AG08395 (cell line): ENCODE measurements at places on chromosomes 13 and 19.

DNA sequence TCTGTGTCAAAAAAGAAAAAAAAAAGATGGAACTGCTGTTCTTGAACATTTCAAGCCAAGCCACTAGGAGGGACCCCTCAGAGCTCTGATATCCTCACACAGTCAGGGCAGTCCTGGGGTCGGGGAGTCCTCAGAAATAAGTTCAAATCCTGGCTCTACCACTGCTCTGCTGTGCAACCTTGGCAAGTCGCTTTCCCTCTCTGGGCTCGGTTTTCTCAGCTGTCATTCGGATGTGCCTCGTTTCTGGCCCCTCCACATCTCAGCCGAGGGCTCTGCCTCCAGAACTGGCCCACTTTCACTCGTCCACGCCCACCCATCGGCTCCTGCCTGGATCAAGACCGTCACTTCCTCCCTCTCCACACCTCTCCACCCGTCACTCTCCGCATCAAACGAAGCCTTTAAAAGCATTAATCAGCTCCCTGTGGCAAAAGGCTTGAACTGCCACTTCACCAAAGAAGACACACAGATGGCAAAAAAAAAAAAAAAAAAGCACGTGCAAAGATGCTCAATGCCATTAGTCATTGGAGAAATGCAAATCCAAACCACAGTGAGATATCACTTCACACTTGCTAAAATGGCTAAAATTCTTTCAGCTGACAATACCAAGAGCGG, 7.4 kb upstream of the ZNRF4 start:
- no peak for DNase-seq

DNA sequence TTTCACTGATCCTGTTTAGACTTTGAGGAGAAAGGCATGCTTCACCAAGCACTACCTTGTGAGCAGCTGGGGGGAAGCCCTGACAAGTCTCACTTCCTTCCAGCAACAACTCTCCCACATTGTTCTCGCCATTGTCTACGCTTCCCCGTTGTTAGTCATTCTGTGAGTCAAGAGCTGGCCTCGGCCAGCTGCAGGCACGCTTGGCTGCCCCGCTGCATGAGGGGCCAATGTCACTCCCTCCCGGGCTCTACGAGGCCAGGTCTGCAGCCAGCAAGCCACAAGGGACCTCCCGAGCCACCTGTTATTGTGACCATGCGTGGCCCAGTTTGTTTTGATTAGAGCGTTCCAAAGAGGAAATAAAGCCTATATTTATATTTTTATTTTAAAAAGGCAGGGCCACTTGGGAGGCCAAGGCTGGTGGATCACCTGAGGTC, 220.9 kb downstream of the FOXO1 start:
- DNase-seq, result no peak

- DNase-seq, result no peak
Observed at GRCh38 chr13:90238413-90238812, 1109.1 kb upstream of the MIR17HG start.

DNA sequence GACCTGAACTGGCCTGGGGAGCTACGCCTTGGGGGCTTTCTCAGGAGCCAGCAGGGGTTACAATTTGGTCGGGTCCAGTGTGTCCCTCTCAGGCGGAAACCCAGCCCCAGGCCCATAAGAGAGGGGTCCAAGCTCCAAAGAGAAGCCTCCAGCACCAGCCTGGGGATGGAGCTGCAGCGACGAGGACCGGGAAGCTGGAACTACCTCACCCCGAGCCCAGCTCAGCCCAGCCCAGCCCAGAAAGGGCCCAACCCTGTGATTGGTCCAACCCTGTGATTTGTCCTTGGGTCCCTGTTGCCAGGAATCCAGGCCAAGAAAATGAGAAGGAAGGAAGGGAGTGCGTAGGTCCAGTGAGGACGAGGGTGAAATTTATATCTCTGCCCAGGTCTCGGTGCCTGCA, 24.1 kb downstream of the CLEC4M start:
- DNase-seq, result no peak

DNA sequence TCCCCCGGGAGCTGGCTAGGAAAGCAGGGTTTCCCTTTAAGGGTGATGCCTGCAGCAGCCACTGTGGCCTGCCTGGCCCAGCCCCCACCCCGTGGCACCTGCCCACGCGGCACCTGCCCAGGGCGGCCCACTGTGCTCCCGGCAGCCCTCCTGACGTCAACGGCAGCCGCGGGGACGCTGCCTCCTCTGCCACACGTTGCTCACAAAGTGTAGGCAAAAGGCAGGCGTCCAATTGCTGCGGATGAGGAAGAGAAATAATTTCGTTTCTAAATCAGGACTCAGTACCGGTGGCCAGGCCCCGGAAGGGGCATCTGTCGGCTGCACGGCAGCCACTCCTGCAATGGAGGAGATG, 122.3 kb downstream of the URI1 start:
- DNase-seq, result no peak
